Melanocyte of skin (primary cell): ENCODE measurements at places on chromosomes 3 and 15. TPM values are rescaled to one million over a fixed set of nuclear protein-coding genes. Genes with fewer than 3 reads are reported as not detected.

The PARP6 gene
- 32.0 and 50.2 TPM in 2 replicates for total RNA-seq

The ANP32A gene
- total RNA-seq, result 39.6 and 48.3 TPM in 2 replicates

The SMARCC1 gene
- total RNA-seq, result 29.3 and 60.3 TPM in 2 replicates

The PDCD6IP gene
- 200 and 244 TPM in 2 replicates for total RNA-seq

The GOLGA8G gene
- total RNA-seq, result not detected in 2 replicates

The ISL2 gene
- not detected in 2 replicates for total RNA-seq

The GNAT1 gene
- not detected in 2 replicates for total RNA-seq

The ARPC4 gene
- 317 and 332 TPM in 2 replicates for total RNA-seq
